ENCODE measurements at places on chromosomes 3 and 15.
A peak's percentile ranks its signal among the peaks of the same experiment; 100 is the strongest.

DNA sequence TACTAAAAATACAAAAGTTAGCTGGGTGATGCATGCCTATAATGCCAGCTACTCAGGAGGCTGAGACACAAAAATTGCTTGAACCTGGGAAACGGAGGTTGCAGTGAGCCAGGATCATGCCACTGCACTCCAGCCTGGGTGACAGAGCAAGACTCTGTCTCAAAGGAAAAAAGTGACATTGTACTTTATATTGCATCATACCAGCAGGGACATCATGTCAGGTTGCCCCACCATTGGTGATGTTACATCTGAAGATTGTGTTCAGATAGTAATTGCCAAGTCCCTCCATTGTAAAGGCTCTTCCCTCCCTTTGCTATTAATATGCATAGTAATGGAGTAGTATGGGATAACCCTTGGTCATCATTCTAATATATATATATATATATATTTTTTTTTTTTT, 44.8 kb downstream of the FOXL2 start:
- no peaks in the 10 kb centered on the region for H3K36me3 ChIP-seq
- DNase-seq: no peak
- H3K4me1 ChIP-seq: no peaks in the 10 kb centered on the region
- H3K27ac ChIP-seq: no peak overlapping the region
- H3K4me3 ChIP-seq: no peak overlapping the region
- peaks cover 6% of the 10 kb centered on the region for H3K27me3 ChIP-seq

- no peak overlapping the region for H3K27ac ChIP-seq
- no peaks in the 10 kb centered on the region for H3K36me3 ChIP-seq
- H3K4me1 ChIP-seq: no peaks in the 10 kb centered on the region
- no peaks in the 10 kb centered on the region for H3K27me3 ChIP-seq
- DNase-seq: no peak
These were observed 478.0 kb upstream of the ATP11B start for GRCh38 chr3:182315313-182315712.

DNA sequence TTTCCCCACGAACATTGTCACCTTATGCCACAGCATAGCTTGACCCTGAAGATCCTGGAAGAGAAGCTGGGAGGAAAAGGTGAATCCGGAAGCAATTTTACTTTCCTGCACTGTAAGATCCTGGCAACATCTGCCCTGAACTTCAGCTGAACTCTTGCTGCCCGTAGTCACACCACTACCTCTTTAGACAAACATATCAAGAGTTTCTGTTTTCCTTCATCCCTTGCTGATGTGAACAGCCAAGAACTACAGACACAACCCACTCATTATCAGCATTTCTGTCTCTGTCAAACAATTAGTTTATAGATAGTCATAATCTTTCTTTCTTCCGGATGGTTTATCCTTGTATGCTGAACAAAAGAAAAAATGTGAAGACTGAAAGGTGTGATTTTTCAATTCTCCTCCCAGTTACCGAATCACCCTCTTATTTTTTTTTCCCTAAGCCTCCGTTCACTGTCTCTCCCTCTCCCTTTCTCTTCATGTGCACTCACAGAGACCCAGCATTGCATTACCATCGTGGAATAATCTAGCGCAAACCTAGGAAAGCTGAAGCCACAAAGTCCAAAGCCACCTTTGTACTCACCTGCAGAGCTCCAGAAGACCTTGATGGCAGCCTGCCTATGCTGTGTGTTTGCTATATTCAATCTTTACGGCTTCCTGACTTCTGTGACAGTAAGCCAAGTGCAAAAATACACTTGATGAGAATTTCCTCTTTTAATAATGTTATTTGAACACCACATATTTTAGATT, 229.2 kb downstream of the CDIN1 start:
- no peak for DNase-seq
- H3K36me3 ChIP-seq: no peaks in the 10 kb centered on the region
- no peak overlapping the region for H3K4me3 ChIP-seq
- H3K27ac ChIP-seq: no peak overlapping the region

GRCh38 chr3:27723001-27723445, 900 bp upstream of the EOMES start:
- H3K27me3 ChIP-seq: peaks cover 93% of the 10 kb centered on the region
- no peak overlapping the region for H3K27ac ChIP-seq
- no peak for DNase-seq
- H3K36me3 ChIP-seq: no peaks in the 10 kb centered on the region
- peaks cover 41% of the 10 kb centered on the region for H3K4me1 ChIP-seq
- peak overlapping the region; percentile 84 for H3K4me3 ChIP-seq

- H3K4me1 ChIP-seq: no peaks in the 10 kb centered on the region
- no peaks in the 10 kb centered on the region for H3K27me3 ChIP-seq
- H3K4me3 ChIP-seq: no peak overlapping the region
- DNase-seq: no peak
These were observed 280.7 kb upstream of the ARHGEF26 start for GRCh38 chr3:153840487-153840886.
